Urinary bladder (tissue), 4 donors: ENCODE measurements at places on chromosomes 16 and 17. TPM values are rescaled to one million over a fixed set of nuclear protein-coding genes. Genes with fewer than 3 reads are reported as not detected.

GRCh38 chr17:45150911-45151809 lies 2.9 kb downstream of the HEXIM1 start:
- no peak for DNase-seq

DNA sequence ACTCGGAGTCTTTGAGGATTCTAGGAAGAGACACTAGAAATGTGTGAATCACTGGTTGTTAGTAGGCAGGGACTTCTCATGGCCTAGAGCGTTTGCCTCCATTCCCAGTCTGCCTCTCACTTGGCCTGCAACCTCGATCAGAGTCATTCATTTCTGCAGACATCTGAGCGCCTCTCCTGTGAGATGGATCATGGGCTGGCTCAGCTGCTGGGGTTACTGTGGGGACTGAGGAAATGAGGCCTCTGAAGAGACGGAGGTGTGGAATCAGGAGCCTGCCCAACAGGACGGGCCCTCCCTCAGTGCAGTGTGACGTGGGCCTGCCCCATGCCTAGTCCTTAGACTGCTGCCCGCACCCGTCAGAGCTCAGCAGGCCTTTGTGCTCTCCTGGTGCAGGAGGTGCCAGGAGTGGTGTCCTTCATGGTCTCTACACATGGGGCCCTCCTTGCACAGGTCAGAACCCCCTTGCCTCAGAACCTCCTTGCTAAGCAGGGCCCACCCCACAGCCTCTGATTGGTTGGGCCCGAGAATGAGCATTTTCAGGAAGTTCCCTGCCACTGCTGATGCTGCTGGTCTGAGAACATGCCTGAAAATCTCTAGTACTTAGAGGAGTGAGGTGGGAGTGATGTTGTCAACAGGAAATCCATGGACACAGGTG lies 99.4 kb downstream of the NPIPB11 start:
- DNase-seq: no peak

GRCh38 chr17:47117386-47117785 lies 71.7 kb downstream of the CDC27 start:
- no peak for DNase-seq

DNA sequence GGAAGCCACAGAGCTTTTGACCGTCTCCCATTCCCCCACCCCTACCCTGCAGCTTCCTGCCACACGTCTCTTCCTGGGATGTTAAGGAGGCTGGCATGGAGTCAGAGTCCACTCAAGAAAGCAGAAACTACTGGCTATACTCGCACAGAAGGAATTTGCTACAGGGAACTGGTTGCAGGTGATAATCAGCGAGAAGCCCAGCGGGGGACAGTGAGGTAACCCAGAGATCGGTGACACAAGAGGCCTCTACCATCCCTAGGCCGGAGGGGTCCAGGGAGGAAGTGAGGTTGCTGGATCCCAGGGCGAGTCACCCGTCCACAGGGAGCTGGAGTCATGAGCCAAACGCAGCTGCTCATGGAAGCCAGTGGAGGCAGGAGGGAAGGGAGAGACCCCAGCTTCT lies 93.7 kb downstream of the SDK2 start:
- DNase-seq: no peak

SERPINF2 gene
- total RNA-seq: 0.37 TPM

MINK1 gene
- total RNA-seq: 29.9 TPM
